Forelimb muscle (tissue), 1 donor: ENCODE measurements at places on chromosomes 3 and 15. TPM values are rescaled to one million over a fixed set of nuclear protein-coding genes. Genes with fewer than 3 reads are reported as not detected.

SCN5A gene
- 5.9 TPM for polyA plus RNA-seq

SYNM gene
- polyA plus RNA-seq = 89.3 TPM

DNA sequence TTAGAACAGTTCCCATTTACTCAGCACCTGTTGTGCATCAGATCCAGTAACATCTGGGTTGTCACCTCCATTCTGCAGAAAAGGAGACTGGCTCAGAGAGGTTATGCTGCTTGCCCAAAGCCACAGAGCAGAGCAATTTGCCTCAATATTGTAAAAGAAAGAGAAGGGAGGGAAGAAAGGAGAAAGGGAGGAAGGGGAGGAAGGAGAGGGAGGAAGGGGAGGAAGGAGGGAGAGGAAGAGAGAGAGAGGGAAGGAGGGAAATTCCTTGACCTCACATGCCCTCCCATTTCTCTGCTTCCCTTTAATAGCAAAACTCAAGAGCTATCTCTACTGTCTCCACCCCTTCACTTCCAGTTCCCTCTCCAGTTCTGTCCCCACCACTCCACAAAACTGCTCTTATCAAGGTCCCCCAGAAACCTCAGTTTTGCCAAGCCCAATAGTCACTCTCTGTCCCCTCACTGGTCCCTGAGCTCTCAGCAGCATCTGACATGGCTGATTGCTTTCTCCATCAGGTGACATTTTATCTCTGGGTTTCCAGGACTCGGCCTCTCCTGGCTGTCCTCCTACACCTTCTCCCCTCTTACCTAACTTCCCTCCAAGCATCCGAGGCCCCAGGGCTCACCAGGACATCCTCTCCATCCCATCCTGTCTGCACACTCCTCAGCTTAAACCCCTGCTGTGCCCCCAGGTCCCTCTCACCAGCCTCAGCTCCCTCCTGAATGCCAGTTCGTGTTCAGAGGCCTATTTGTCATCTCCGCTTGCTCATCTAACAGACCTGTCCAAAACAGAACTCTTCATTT, 104.7 kb upstream of the LINGO1 start:
- no peak for DNase-seq

DNA sequence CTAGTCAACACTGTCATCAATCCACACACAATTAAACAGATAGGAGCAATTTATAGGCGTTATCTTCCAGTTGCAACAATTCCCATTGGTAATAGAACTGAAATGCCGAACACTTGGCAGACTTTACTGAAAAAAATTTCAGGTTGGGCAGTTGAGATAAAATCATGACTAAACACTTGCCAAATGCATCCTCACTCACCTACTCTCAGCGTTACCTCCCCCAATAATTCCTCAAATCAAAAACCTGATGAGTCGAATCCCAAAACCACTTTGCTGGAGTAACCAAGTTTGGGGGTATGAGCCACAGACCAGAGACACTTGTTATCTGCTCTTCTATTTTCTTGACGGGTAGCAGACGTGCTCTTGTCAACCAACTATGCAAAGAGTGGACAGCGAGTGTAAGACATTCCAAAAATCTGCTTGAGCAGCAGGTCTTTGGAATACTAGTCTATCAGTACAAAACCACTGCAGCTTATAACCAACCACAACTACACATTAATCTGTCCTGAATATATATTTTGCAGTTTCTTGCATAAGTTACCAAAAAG, 30.3 kb downstream of the PPP1R2 start:
- DNase-seq = no peak

DNA sequence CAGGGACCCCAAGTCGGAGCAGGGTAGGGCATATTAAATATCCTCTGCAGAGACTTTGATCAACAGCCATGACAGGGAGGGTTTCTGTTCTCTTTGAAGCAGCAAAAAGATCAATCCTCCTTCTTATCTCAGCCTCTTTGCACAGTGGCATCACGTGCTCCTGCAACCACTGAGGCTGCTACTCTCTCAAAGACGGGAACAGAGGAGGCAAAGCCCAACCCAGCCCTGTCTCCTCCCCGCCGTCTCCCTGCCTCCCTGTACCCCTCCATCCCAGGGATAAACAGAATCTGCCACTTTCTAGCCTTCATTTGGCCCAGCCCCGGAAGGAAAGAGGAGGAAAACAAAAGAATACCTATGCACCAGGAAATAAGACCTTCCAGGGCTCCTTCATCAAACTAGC, 7.5 kb upstream of the TBC1D21 start:
- no peak for DNase-seq

DNA sequence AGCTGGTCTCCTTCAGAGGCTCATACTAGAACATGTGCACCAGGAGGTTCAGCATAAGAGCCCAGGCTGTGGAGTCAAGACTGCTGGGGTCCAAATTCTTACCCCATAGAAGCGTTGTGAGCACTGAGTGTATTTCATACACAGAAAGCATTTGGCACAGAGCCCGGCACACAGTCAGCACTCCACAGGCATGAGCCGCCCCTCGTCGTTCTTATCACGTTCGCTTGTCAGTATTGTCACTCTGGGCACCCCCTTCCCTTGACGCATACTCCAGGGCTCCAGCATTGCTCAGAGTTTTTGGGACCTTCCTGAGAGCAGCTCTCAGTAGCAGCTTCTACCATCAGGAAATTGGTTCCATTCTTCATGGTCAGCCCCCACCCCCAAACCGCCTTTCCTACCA, 25.2 kb downstream of the CORO2B start:
- no peak for DNase-seq
